ENCODE measurements at places on chromosomes 5 and 9.

- no peak for DNase-seq
Observed at GRCh38 chr9:129362287-129363000, 184.4 kb upstream of the IER5L start.

DNA sequence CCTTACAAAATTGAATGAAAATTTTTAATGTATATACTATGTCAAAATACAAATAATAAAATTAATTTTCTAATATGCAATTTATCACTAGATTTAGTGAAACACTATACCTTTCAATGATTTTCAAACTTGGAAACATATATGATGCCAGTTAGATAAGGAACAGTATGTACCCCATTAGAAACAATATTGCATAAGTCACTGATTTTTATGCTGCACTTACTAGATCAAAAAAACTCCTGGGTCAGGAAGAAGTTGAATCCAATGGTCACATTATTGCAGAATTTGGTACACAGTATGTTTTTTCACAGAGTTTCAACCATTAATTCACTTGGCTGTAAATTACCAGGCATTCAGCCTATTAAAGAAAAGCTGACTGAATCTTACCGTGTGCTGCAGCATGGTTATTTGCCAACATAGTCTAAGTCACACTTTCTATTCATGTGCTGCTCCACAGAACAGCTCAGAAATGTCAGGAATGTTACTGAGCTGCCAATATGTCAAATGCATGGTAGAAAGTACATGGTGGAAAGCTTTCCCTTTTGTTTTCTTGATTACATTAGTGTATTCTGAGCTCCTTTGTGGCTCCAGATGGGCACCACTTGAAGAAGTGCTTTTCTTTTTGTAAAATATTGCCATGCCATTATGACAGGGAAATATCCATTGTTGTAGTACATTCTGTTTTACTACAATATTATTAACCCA is 9.9 kb upstream of the PRR16 start:
- no peak for DNase-seq

DNA sequence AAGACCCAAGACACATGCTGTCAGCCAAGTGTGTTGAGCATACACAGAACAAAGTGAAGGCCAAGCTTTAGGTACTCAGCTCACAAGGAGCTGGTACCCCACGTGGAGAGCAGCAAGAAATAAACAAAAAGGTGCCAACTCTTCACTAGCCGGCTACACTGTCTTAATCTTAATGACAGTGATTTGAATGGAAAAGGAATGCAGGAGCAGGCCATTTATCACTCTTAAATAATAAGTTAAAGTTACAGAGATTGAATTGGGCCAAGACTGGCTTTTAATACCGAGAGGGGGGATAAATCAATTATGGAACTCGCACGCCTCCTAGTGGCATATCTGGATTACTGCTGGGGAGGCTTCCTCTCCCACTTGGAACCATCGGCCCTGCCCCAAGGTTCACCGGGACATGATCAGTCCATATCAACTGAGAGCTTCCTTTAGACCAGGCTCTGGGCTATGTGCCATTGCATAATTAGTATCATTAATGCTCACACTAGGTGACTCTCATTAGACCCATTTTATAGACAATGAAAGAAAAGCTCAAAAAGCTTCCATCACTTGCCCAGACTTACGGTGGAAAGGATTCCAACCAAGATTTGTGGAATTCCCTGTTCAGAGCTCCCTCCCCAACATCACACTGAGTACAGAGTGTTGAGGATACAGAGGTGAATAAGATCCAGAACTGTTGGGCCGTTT is 94.0 kb downstream of the ACTL7B start:
- peak; percentile 29 for DNase-seq

DNA sequence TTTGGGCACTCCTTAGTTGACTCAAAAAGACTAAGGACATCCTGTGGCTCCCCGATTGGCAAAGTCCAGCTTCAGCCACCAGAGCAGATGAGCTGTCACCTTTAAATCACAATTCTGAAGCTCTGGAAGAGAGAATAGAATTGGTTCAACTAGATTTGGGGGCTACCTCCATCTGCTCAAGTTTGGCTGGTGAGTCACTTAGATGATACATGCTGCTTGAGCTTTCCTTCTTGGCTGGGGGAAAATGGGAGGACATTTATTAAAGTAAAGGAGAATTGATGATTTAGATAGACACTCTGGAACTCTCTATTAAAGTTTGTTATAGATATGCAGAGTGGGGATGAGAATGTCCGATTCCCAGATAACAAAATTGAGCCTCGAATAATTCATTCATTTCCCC is 30.0 kb upstream of the GRIA1 start:
- no peak for DNase-seq

DNA sequence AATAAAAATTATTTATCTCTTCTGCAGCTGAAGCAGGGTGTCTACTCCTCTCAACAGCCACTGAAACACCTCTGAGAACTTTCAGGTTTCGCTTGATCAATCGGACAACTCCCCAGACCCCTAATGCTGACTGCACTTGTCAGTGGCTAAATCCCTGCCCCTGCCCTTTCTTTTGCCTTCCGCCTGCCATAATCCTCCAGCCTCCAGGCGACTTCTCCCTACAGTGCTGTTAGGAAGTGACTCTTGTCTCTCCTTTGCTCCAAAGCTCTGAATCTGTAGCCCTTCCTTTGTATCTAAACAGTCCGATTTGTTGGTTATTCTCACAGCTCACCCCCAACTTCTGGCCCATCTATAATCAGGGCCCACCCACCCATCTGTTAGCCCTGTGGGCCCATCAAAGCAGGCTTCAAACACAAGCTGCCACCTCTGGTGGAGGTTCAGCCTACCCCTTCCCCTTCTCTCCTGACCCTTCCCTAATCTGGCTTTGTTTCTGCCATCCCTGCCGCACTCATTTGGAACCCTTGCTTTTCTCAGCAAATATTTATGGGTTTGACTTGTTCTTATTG is 53.7 kb upstream of the IFNK start:
- DNase-seq: no peak

DNA sequence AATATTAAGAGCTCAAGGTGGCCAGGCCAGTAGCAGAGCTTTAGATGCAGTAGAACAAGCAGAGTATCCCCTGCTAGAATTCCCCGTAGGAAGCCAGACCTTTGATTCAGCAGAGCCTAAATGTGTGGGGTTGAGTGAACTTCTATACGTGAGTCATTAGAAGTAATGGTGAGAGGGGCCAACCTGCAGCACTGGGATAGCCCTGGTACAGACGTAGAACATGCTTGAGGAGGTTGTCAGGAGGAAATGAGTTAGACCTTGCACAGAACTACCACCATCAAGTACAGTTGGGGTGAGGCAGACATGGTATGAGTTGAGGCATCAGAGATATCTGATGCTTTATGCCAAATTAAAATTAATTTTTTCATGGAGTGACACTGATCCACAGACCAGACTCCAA is 42.0 kb downstream of the PDCD1LG2 start:
- DNase-seq: no peak

DNA sequence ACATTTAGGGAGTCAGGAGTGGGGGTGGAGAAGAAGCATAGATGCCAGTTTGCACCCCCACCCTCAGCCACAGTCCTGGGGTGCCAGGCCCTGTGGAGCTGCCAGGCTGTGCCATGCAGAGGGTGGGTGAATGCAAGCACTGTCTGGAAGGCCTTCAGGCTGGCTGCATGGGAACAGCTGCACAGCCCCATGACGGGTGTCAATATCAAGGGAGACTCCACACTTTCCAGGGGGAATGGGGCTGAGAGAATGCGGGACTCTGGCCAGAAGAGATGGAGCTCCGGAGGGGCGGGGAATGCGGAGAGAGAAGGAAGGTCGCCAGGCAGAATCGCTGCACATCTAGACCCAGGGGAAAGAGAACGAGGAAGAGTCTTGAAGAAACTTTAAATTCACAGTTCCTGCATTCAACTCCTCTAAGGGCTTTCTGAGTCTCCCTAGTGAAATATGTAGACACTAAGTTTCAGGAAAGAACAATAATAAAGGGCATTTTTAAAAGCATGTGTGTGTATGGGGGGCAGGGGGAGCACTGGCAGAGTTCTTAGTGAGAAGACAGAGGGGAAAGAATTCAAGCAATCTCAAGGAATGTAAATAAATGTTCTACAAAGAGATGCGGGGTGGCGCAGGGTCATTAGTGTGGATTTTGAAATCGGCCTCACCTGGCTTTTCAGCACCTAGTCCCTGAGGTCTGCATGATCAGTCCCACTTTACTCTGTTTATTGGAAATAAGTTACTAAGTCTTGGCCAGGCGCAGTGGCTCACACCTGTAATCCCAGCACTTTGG is 59.1 kb downstream of the BOD1 start:
- no peak for DNase-seq

- DNase-seq: no peak
Observed at GRCh38 chr5:7684826-7685225, 166.1 kb downstream of the CFAP90 start.
